Activated naive CD4-positive, alpha-beta T cell (primary cell): ENCODE measurements at places on chromosomes 7 and 10.

- DNase-seq = no peak
These were observed 3.1 kb downstream of the CPED1 start for GRCh38 chr7:120991581-120991980.

DNA sequence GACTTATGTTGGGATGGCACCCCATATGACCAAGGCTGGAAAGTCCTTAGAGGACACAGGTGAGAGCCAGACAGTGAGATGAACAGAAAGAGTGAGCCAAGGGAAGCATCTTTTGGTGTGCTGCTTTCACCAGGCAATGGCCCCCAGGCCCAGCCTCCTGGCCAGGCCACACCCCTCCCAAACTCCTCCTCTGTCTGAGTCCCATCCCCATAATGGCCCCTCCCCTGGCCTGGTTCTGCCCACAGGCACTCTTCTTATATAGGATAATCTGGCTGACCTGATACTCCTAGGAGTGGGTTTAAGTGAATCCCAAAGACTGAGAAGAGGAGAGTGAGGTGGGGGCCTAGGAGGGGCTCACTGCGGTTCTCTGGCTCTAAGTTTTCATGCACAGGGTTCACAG, 252.5 kb downstream of the RPS24 start:
- no peak for DNase-seq

GRCh38 chr10:69422676-69423075, 6.0 kb upstream of the TACR2 start:
- no peak for DNase-seq

DNA sequence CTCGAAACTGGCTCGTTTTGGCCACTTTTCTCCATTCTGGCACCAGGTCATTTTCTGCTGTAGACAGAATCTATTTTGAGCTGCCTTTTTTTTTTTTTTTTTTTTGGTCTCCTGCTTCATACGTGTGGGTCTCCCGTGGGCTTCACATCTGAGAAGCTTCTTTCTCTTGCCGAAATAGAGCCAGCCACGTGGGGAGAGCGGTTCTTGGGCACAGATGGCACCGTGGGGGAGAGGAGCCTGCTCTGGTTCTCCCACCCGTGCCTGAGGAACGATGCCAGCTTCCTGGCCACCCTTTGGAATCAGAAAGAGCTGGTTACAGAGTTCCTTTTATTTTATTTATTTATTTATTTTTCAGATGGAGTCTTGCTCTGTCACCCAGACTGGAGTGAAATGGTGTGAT, 48.7 kb upstream of the OCM2 start:
- DNase-seq = no peak

DNA sequence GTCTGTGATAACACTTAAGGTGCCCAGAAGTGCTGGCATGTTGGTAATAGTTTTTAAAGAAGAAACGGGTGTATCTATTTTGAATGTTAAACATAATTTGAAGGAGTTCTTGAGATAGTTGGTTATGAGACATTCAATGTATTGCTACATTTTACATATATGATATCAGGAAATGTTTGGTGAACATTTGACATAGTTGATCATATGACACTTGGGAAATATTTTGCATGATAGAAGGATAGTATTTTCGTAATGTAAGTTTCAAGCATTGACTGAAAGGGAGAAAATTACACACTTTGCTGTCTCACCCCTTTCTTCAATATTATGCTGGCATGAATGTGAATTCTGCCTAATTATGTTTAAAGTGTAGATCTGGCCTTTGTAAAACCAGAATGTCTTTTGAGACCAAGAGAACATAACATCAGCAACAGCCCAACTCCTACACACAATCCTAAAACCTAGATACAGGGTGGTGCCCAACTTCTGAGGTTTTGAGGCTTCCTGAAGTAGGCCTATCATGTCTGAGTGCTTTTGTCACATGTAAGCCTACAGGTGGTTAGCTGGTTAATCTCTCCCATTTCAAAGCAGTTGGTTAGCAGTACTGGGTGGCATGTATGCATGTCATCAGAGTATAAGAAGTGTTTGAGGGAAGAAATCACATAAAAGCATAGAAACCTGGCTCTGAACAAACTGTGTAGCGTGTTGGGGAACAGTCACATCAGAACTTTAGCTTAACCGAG, 2.1 kb downstream of the ADD3 start:
- DNase-seq = peak; percentile 4

GRCh38 chr7:103142494-103142893, 6.4 kb downstream of the NAPEPLD start:
- no peak for DNase-seq

GRCh38 chr7:28677668-28678067, 265.4 kb downstream of the CREB5 start:
- DNase-seq = no peak

DNA sequence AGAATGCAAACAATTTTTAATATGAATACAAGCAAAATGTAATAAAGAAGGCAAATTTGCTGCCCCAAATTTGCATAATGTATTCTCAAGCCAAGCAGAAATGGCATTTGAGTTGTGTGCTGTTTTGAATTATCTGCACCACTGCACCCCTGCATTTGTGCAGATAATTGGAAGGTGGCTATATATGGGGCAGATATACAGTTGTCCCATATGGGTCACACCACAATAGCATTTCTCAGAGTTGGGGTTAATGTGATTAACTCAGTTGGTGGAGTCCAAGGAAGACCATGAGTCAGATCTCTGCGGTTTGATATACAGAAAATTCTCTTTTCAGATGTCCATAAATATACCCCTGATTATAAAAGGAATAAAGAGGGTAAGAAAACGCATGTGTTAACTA, 68.9 kb upstream of the EXOC4 start:
- no peak for DNase-seq

- no peak for DNase-seq
These were observed 66.9 kb upstream of the DOCK1 start for GRCh38 chr10:126838316-126838715.

DNA sequence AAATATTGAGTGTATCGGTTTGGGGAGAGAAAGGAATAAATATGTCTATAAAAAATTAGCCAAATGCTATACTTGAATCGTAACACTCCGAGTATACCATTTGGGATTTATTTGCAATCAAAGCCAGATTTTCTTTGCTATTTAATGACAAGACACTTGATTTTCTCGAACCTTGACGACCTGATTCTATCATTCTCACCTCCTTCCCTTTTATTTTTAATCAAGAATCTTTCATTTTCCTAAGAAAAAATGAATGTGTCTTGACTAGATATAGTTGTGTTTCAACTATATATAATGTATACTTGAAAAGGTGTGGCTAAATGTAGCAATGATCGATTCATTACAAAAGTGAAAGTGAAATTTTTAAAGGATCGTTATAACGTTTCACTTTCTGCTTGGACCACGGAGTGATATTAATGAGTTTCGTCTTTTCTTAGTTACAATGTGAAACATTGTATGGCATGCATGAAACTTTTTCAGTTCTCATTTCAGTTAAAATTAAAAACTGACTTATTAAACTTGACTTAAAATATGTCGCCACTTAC, 562 bp downstream of the NUB1 start:
- no peak for DNase-seq

DNA sequence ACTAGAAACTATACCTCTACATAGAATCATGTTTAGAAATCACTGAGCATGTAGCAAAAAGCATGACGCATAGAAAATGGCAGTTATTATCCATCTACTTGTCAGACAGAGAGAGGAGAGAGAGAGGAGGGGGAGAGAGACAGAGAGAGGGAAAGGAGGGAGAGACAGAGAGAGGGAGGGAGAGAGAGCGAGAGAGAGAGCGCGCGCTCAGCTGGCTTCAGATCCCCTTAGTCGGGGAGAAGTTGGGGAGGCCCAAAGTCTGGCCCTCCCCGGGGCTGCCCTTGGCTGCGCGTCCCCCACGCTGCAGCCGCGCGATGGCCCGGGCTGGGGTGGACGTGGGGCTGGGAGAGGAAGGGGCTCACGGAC, 37.0 kb downstream of the CNPY1 start:
- no peak for DNase-seq

- no peak for DNase-seq
These were observed 232.5 kb downstream of the SKIDA1 start for GRCh38 chr10:21292763-21293517.

DNA sequence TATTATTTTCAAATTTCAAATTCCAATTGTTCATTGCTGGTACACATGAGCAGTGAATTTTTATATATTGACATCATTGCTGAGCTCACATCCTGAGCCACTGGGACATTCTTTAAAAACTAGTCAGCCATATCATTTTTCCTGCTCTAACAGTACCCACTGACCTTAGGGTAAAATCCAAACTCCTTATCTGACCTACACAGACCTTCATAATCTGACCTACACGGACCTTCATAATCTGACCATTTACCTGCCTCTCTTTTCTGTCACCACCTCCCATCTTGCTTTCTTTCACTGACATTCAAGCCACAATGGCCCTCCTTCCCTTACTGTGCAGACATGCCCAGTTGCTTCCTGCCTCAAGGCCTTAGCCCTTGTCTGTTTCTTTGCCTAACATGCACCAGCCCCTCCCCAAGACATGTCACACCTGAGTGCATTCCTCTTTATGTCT, 16.1 kb upstream of the CUZD1 start:
- no peak for DNase-seq

DNA sequence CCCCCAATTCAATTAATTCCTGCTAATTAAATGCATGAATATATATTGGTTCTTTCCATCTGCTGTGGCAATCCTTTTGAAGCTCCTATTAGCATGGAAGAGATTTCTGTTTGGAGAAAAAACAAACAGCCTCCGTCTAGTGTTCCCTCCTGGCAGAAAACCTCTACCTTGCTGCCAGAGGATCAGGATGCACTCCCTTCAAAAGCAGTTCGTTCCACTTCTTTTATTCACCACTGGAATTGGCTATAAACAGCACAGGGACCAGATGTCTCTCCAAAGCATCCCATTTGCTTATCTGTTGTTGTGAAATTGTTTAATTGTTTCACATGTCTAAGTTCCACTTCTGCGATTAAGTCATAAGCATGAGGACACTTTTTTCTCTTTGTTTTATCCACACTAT, 77.8 kb upstream of the PTN start:
- no peak for DNase-seq

DNA sequence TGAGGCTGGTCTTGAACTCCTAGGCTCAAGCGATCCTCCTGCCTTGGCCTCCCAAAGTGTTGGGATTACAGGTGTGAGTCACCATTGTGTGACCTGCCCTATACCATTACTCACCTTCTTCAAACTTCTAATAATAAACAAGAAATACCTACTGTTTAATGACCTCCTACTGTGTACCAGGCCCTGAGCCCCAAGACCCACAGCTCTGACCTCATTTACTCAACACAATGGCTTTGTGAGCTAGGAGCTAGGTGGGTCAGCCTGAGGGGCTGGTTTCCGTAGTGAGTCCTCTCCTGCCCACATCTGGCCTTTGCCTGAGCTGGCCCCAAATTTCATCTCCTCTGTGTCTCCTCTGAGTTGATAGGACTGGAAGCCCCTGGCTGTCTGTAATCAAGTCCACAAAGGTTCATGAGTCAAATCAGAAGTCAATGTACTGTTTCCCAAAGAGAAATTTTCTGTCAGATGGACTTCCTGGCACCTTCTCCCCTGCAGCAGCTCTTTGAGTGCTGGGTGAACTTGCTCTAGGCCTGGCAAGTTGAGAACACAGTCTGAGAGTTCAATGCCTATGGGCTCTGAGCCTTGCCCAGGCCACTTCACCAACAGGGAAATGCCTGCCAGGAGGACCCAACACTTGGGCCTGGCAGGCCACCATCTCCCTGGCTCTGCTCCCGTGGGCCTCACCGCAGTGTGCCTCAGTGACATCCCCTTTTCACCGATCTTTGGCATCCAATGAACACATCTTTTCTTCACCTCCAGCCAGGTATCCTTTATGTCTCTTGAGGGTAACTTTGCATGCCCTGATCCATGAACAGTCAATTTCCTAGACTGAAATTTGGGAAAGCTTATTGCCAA, 24.0 kb downstream of the NEURL1 start:
- no peak for DNase-seq

- DNase-seq = no peak
These were observed 110.8 kb downstream of the ARHGAP22 start for GRCh38 chr10:48494073-48494472.

DNA sequence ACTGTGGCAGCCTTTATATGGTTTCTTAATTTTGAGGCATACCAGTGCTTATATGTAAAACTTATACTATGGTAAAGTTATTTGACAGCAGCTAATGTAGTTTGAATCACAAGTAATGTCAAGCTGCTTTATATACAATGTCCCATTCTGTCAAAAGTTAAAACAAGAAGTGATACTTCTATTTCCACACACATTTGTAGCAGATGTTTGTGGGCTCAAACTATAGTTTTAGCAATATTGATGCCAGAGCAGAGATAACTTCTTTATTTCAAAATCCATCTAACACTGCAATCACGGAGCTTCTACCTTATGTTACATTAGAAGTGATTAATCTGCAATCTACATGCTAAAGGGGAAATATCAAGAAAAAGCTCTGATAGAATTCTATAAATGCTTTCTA, 149.6 kb downstream of the ADK start:
- no peak for DNase-seq

DNA sequence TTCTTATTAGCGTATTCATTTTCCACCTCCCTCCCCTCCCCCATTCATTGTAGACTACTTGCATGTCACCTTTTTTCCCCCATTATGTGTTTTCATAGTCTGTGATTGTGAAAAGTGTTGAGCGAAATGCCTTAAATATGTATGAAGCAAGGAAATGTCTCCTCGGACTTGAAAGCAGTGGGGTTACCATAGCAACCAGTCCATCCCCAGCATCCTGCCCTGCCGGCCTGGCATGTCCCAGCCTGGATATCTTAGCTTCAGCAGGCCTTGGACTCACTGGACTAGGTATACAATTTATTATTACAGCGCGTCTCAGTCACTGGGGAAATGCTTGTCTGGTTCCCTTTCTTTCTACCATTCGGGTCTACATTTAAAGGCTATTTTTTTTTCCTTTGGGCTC, 283.6 kb downstream of the BICC1 start:
- DNase-seq = no peak

GRCh38 chr7:80139236-80139635, 4.6 kb downstream of the GNAI1 start:
- no peak for DNase-seq

GRCh38 chr10:3658766-3659165, 126.2 kb downstream of the KLF6 start:
- DNase-seq = no peak

DNA sequence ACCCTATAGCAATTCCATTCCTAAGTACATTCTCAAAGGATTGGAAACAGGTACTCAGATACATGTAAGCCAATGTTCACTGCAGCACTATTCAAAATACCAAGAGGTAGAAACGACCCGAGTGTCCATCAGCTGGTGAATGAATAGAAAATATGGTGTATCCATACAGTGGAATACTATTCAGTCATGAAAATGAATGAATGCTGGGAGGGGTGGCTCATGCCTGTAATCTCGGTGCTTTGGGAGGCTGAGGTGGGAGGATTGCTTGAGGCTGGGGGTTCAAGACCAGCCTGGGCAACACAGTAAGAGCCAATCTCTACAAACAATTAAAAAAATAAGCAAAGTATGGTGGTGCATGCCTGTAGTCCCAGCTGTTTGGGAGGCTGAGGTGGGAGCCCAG, 62.8 kb downstream of the CLEC2L start:
- DNase-seq = no peak

DNA sequence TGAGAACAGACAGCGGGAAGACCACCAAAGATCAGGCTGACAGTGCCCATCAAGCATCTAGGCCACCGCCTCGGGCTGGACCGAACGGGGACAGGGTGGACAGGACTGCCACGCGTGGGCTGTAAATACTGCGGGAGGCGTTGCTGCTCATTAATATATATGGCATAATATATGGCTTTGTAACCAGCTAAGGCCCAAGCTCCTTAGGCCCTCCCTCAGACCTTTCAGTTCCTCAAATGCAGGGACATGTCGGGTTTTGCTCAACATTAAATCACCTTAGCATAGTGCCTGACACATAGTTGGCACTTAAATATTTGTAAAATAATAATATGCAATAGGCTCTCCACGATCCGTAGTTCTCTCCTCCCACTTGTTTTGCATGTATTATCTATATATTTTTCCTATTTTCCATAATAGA, 402 bp upstream of the TMEM168 start:
- no peak for DNase-seq
